Epithelial cell of prostate (primary cell): ENCODE measurements at places on chromosomes 6 and 20.

- DNase-seq: no peak
Observed at GRCh38 chr20:41320976-41321375, 3.4 kb upstream of the ZHX3 start.

GRCh38 chr6:12324099-12324498 is 33.9 kb downstream of the EDN1 start:
- peak; percentile 100 for DNase-seq

GRCh38 chr6:4906293-4907276 is 97.3 kb downstream of the RPP40 start:
- no peak for DNase-seq

DNA sequence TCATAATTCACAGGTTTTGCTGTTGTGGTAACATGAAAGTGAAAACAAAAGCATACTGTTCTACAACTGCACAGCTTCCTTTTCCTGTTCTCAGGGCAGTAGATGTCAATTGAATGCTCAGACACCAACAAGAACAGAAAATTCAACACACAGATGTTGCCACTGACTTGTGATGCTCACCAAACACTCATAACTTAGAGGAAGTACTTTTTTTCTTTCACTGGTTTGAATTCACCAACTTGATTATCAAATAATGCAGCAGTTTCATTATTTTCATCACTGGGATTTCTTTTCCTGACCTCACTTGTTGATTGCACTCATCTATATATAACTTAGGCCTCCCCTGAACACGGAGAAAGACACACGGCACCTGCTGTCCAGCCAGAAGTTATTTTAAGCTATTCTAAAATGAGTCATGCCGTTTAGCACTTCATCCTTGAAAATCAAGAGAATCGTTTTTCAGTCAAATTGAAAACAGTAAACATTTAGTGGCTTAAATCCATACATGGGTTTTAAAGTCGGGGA is 949 bp downstream of the TXLNB start:
- no peak for DNase-seq

DNA sequence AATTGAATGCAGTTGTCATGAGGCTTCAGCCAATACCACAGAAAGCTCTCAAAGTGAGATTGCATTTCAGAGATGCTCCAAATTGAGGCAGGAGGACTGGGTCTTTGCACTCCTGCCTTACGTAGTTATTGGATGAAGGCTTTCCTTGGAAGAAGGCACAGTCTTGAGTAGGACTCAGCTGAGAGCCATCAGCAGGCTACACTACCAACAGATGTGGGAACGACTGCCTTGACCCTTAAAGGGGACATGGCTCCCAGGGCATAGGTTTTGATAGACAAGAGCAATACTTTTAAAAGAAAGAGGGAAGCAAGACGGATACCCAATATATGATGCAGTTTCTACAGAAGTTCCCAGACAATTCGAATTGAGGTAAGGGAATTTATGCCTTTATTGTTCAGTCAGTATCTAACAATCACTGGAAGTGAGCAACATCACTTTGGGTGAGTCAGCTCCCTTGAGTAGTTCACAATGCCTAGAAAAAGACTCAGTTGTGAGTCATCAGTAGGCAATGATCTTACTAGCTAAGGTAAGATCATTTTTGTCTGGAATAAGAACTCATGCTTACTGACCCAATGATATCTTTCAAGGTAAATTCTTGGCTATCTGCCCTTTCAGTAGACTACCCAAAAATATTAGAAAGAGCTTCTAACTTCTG is 390.8 kb downstream of the GJA1 start:
- DNase-seq: peak; percentile 92

GRCh38 chr6:28587746-28588075 is 62.0 kb downstream of the GPX5 start:
- DNase-seq: no peak

GRCh38 chr6:52333840-52334200 is 28.1 kb upstream of the PAQR8 start:
- DNase-seq: no peak

GRCh38 chr6:137320271-137320670 is 101.1 kb upstream of the IFNGR1 start:
- no peak for DNase-seq

- DNase-seq: no peak
Observed at GRCh38 chr6:105503641-105504040, 100.8 kb upstream of the PREP start.

DNA sequence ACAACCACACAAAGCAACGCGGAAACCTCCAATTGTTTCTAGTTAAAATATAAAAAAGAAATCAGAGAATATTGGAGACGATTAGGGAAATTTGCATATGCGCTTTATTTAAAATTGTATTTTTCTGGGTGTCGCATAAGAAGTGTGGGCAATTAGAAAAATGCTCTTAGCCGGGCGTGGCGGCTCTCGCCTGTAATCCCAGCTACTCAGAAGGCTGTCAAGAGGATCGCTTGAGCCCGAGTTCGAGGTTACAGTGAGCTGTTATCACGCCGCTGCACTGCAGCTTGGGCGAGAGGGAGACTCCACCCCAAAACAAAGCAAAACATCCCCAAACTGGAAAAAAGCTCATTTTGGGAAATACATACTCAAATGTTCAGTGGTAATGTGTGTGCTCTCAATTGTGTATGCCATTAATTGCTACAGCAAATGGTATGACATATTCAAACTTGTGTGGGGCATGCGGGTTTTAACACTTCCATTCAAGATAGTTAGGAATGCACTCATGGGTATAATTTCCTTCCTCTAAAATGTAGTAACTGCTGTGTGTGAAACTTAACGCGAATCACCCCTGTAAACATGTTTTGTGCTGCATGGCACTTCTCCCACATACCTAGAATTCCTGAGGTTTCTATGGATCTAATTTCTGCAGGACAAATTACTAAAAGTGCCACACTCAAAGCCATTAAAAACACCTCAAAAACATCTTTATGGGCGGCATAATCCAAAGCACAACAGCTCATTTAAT is 54.7 kb upstream of the HFE start:
- no peak for DNase-seq

GRCh38 chr6:73314577-73315492 is 39.2 kb downstream of the DPPA5 start:
- no peak for DNase-seq

DNA sequence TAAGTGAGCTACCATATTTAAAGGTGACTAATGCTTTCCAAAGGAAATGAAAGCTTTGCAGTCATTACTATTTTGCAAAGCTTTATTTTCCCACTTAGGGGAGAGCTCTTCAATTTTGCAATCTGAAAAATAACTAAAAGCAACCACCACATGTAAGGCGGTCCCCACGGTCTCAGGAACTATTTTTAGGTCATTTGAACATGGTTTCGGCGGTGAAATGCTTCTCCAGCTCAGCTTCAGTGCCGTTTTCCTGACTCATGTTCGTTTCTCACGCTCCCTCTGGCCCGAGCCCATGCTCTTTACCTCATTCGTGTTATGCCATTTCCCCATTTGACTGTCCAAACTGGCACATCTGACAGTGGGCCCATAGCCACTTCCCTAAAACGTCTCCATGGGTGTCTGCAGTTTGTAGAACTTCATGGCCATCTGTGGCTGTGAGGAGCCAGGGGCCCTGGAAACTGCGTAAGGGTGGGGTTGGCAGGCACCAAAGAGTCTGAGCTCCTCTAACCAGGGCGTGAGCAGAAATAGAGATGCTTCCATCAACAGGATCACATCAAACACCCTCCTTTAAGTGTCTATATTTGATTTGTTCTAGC is 46.5 kb downstream of the ADTRP start:
- no peak for DNase-seq

DNA sequence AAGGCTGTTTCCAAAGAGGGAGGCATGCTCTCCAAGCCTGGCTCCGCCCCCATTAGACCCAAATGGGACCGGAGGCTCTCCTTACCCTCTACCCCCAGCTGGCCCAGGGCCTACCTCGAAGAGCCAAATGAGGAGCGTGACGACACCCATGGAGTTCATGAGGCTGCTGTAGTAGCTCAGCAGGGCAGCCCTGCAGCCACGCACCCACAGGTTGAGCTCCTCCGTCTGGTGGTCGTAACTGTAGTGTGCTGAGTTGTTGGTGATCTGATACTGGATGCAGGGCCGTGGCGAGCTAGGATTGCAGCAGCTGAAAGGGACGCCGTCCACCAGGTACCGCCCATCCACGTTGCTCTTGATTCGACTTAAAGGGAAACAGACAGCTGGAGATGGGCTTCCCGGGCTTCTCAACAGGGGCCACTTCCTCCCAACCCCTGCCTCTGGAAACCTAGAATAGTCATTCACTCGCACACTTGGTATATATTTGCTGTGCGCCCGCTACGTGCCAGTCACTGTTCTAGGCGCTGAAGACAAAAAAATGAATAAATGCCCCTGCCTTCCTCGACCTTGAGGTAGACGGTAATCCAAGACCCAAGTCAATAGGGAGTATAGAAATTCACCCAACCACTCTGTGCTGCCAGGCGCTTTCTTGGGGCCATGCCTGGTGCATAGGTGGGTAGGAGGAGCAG is 18.0 kb downstream of the PRPH2 start:
- DNase-seq: no peak

GRCh38 chr6:14276667-14277404 is 159.3 kb downstream of the CD83 start:
- DNase-seq: no peak

DNA sequence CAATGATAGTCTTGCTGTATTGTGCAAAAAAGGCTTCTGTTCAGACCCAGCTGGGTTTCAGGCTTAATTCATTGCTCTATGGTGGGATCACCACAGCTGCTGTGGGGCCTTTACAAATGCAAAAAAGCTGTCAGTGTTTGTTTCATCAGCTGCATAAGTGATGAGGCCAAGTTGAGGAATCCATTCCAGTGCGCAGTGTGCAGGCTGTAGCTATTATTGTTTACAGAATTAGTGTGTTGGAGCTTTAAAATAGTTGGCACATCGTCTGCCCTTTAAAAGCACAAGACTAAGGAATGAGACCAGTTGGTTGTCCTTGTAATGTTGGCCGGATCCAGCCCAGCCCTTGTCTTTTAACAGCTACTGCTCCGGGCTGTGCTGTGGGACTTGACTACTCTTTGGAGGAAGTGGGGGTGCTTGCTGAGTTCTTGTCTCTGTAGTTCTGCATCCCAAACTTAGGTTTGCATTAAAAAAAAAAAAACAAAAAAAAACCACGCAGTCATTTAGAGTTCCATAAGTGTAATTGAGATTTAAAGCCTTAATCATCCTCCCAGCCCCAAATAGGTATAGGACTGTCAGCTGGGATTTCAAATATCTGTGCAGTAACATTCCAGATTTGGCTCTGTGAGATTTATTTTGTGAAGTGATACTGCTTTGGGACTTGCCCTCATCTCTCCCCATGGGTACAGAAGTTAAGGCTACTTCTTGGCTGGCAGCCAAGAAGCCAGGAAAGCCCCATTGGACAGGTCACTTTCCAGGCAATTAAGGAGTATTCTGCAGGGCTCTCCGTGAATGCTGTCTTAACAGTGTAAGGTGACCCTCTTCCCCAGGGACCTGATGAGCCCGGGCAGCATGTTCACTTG is 19.3 kb downstream of the JARID2 start:
- DNase-seq: no peak

DNA sequence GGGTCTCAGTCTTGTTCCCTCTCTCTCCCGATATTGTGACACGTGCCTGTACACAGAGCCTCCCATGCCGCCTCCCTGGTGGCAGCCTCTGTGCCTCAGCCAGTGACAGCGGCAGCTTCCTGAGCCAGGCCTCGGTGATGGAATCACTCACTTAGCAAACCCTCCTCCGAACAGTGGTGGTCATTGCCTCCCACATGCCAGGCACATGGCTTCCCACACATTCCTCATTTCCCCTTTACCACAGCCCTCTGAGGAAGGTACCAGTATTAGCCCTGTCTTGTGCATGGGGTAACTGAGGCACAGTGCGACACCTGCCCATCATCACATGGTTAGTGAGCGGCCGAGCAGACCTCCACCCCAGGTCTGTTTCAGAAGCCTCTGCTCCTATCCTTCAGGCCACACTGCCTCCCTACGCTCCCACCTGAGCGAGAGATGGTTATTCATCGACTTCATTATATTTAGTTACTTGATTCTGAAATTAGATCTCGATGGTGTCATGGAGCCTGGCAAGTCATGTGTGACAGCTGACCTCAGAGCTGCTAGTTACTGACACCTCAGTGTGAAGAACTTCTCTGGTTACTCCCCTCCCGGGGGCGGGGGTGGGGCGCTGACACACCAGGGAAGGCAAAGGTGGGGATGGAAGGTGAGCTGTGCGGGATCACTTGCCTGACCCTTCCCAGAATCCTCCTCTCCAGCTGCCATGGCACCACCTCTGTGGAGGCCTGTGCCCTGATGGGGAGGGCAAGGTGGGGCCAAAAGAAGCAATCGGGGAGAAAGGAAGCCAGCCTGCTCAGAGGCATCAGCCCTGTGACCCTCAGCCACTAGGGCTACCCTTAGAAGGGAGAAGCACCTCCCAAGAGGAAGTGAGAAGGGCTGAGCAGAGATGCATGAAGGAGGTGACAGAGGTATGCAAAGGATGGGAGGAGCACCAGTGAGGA is 17.9 kb downstream of the MDGA1 start:
- no peak for DNase-seq

GRCh38 chr20:25336561-25337422 is 53.8 kb downstream of the ABHD12 start:
- peak; percentile 44 for DNase-seq

DNA sequence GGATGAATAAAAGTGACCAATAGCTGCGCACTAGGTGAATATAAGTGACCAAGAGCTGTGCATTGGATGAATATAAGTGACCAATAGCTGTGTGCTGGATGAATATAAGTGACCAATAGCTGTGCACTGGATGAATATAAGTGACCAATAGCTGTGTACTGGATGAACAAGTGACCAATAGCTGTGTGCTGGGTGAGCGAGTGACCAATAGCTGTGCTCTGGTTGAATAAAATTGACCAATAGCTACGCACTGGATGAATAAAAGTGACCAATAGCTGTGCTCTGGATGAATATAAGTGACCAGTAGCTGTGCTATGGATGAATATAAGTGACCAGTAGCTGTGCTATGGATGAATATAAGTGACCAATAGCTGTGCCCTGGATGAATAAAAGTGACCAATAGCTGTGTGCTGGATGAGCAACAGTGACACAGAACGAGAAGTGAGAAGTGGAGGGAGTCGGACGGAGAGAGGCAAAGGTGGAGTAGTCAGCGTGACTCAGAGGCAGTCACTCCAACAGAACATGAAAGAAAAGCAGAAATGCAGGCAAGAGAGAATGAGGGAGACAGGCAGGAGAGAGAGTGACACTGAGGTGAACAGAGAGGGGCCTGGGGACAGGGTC is 38.5 kb downstream of the RBM38 start:
- peak; percentile 40 for DNase-seq

GRCh38 chr20:3494218-3494617 is 23.4 kb downstream of the ATRN start:
- no peak for DNase-seq

DNA sequence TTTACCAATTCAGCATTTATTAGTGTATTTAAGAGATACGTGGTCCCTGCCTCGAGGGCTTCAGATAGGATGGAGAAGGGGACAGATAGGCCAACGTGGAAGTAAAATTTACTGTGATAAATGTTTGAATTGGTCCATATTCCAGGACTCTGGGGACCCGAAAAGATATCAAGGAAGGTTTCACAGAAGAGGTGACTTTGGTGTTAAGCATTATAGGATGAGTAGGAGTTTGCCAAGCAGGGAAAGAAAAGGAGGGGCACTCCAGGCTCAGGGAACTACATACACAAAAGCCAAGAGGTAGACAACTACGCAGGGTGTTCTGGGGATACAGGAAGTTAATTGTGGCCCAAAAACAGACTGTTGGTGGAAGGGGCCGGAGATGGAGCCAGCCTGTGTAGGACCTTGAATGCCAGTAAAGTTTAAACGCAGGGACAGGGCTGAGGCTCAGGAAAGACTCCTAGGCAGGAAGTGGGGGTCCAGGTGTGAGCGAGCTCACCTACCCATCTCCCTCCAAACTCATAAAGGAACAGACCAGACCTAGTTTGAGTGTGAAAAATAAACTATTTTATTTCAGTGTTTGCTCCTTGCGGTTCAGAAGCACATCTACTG is 37.0 kb downstream of the TGM2 start:
- no peak for DNase-seq

- no peak for DNase-seq
Observed at GRCh38 chr6:165819394-165819793, 156.4 kb upstream of the PDE10A start.
